ENCODE measurements at places on chromosomes 12 and 14.

- DNase-seq: no peak
Observed at GRCh38 chr14:87998482-87998881, 5.5 kb upstream of the GALC start.

- no peak for DNase-seq
Observed at GRCh38 chr12:31321186-31321896, 4.6 kb downstream of the SINHCAF start.

- DNase-seq: no peak
Observed at GRCh38 chr14:63413009-63413408, 94.3 kb upstream of the GPHB5 start.

- DNase-seq: no peak
Observed at GRCh38 chr12:105980533-105980932, 158.2 kb downstream of the NUAK1 start.

DNA sequence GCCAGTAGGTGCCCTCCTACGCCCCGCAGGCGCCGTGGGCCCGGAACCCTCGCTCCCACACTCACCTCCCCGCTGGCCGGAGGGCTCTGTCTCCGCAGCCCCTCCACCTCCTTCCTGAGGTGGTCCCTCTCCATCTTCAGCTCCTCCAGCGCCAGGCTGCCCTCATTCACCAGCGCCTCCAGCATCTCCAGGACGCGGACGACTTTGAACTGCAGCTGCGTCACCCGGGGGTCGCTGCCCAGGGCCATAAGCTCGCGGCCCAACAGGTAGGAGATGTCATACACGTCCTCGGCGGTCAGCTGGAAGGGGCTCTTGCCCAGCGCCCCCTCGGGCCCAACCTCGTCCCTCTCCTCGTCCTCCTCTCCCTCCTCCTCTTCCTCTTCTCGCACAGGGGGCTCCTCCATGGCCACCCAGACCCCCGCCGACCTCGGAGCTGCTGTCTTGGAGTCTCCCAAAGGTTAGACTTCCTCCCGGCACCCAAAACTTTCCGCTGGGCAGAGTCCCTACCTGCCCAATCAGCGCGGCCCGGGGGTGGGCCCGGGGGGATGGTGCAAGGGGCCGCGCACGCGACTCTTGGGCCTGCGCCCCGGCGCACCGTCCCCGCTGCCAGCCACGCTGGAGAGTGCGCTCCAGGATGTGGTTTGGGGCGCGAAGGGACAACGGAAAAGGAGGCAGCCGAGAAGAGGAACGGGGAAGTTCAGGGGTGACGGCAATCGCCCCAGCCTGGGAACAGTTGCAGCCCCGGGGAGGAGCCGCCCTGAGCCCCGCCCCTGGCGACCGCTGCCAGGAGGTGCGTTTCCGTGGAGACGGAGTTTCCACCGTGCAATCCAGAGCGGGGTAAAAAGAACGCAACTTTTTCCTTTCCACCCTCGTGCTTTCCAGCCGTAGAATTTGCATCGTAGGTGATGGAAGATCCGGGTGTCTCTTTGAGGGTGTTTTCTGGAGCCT, at the start of gene RILPL2:
Gene RILPL2, minus strand, starts transcription at position 668 of the 948 bp plus-strand sequence. Its CDS starts 264 bp downstream, at position 404.
- peak; percentile 89 for DNase-seq

DNA sequence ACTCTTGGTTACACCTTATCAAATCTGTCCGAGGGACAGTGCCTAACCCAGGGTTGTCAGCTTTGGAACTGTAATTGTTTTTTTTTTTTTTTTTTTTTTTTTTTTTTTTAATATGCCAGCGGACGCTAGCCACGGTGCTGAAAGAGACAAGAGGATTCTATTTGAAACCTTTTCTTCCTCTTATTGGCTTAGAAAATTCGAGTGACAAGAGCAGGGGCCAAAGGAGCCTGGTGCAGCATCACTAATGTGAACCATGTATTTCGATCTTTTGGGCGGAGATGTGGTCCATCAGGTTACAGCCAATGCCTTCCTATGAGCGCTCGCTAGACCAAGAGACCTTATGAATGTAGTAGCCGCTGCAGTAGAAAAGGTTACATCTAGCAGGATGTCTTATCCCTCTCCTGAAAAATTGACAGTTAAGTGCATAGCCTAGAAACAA, 922 bp downstream of the PTPRR start:
- peak; percentile 78 for DNase-seq

- DNase-seq: peak; percentile 71
Observed at GRCh38 chr14:76917158-76917596, 91.0 kb downstream of the LRRC74A start.

DNA sequence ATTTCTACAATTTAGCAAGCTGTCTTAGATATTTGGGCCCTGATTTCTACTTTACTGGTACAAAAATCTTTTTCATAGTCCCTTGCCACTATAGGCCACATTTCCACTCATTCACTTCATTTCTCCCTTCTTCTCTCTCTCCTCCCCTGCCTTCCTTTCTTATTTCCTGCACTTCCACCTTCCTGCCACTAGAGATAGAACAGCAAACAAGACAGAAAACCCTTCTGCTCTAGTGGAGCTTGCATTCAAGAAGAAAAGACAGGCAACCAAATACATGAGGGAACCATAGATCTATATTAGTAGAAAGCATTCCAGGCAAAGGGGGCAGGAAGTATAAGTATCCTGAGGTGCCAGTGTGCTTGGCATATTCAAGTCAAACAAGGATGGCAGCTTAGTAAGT, 623.5 kb downstream of the FLRT2 start:
- DNase-seq: peak; percentile 35

GRCh38 chr12:117671734-117672133, 297.1 kb downstream of the KSR2 start:
- peak; percentile 88 for DNase-seq

GRCh38 chr14:67619446-67620216, at the start of gene ARG2:
Gene ARG2 (plus strand): TSS chr14:67619920. CDS start chr14:67619978, 58 bp downstream.
- peak; percentile 100 for DNase-seq

DNA sequence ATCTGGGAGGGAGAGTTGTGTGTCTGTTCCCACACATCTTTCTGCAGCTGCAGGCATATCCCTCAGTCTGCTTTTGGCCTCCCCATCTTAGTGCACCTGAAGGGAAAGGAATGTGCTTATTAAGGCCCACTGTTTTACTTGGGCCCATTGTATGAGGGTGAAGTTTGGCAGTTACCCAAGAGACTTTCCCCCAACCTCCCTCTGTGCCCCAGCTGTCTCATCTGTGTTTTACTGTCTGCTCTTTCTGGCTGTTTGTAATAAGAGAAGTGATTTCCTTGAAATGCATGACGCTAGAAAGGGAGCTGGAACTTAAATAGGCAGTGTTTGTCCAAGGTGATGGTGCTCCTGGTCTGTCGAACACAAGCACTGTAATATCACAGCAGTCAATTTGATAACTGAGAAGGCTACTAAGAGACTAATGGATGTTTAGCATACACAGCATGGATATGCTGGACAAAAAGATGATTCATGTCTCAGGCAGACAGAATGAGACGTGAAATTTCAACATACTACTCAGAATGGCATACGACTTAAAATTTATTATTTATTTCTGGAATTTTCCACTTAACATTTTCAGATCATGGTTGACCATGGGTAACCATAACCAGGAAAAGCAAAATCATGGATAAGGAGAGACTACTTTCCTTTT, 43.6 kb downstream of the FSCB start:
- no peak for DNase-seq

- no peak for DNase-seq
Observed at GRCh38 chr12:122088179-122088810, 9.7 kb downstream of the MLXIP start.

- DNase-seq: no peak
Observed at GRCh38 chr14:98928418-98928817, 343.6 kb downstream of the BCL11B start.

DNA sequence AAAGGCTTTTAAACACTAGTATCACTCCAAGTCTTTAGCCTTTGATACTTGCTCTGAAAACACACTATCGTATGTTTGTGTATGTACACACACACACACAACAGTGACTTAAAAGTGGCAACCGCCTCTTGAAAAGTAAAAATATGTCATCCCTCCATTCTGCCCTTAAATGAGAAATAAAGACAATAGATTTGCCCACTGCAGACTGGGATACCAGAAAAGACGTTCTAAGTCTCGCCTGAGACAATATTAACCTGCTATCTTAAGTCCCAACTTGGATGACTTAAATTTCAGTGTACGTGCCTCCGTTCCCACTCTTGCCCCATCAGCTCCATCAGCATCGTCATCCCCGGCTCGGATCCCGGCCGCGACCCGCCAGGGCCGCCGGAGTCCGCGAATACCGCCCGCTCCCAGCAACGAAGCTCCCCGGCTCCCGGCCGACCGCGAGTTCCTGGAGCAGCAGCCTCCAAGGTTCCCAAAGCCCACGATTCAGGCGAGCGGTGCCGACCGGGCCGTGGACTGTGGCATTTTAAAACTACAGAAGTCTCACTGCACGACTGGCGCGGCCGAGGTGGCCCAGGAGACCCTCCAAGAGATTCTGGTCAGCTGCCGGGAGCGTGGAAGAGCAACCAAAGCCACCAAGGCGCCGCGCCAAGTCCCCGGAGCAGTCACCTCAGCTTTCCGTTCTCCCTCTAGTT, 2.8 kb upstream of the ARID2 start:
- DNase-seq: peak; percentile 27

All from iPS-NIHi11 (cell line).